ENCODE measurements at places on chromosomes 11 and 22.
A peak's percentile ranks its signal among the peaks of the same experiment; 100 is the strongest.

DNA sequence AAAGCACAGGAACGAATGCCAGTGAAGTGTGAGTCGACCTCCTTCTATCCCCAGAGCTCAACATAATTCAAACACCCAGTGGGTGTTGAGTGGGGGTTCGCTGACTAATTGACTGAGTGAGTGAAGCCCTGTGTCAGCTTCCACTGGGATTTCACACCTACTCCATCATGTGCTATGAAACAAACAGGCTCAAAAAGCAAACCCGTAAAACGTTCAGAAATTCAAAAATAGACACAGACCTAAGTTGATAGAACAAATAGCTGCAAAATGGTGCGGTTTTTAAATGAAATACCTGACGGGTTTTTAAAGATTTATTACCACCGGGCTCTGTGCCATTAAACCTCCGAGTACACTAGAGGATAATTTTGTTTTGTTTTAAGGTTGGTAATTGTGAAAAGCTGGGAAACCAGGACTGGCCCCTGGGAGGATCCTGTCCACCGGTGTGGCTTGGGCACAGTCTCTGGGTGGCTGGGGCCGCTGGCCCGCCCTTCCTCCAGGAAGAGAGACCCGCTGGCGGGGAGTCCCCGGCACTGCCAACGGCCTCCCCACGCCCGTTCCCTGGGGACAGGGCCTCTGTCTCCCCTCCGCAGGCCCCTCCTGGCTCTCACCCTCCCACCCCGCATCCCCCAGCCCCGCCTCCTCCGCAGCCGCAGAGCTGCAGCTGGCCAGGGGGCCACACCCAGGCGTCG, 13.6 kb downstream of the KCNJ5 start:
- DNase-seq: no peak

- DNase-seq: peak; percentile 20
Measured at GRCh38 chr22:28600546-28601143, 79.0 kb downstream of the TTC28 start.

DNA sequence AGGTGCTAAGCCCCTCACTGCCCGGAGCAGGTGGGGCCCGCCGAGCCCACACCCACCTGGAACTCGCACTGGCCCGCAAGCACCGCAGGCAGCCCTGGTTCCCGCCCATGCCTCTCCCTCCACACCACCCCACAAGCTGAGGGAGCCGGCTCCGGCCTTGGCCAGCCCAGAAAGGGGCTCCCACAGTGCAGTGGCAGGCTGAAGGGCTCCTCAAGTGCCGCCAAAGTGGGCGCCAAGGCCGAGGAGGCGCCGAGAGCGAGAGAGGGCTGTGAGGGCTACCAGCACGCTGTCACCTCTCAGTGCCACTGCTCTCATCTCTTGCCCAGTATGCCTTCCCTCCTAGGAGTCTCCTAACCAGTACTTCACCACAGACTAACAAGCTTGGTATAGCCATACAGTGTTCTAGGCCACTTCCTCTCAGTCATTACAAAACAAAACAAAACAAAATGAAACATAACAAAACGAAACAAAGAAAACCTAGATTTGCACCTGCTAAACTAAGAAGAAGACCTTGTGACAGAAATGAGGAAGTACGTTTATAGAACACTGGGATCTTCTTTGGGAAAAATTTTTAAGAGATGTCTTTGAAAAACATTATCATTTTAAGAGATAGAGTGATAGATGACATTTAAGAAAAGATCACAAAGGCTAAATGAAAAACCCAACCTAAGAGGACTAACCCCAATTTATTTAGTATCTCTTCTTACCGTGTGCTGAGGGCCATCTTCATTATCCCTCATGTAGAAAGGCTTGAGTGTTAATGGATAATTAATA, 47.7 kb upstream of the GAB2 start:
- DNase-seq: no peak

GRCh38 chr22:33451866-33452469, 393.8 kb upstream of the SYN3 start:
- DNase-seq: no peak

DNA sequence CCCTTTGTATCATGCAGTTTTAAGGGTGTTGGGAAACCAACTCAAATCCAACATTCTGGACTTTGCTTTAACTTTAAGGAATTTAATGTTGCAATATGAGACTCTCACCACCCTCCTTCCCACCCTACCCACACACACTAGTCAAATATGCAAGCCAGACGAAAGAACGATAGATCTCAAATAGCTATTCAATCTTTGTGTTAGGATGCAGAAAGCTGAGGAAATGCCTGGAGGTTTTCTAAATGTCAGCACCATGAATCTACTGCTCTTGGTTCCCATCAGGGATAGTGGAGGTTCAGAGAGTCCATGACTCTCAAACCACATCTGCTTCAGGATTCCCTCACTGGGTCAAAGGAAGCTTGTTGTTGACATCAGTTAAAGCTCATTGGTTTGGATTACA, 33.7 kb downstream of the EXPH5 start:
- no peak for DNase-seq

DNA sequence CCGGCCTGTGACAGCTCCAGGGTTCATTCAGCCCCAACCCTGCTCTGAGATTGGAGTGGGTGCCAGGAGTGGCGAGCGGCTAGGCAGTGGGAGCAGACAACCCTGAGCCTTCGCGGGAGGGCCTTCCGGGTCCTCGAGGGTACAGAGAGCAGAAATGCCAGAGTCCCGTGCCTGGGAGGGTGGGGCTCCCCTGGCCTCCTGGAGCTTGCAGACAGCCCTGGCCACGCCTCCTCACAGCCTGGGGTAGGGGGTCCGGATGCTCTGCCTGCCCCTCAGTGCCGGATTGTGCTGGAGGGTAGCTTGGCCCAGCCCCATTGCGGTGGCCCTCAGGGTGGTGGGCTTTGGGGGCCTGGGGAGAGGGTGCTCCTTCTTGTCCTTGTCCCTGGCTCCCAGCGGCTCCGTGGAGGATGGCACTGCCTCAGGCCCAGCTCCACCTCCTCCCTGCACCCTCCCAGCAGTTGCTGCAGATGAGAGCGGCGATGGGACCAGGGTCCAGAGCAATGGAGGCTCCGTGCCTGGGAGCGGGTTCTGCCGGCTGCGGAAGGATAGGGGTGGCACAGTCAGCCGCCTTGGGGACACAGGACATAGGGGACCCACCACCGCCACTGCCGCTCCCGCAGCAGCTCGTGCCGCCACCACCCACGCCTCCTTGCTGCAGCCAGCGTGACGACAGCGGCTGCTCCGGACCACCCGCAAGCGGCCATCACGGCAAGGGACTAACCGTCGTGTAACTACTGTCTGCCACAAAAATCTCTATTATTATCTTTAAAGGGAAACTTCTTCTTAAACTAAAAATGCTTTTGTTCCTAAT, 34.9 kb upstream of the OR10G7 start:
- DNase-seq: no peak

DNA sequence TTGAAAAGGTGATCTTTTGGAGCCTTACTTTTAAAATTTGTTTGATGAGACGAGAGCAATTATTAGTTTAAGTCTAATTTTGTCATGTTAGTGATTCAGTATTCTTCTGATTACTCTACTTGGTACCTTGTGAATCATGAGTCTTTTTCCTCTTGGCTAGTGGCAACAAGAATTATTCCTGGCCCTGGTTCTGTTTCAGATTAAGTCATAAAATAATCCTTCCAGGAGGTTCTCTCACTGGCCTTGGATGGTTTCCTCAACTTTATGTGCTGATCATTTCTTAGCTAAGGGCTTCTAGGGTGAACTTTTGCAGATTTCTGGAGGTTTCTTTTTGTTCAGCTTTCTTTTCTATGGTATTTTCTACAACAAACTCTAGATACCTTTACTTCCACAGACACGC, 741.8 kb upstream of the LUZP2 start:
- no peak for DNase-seq

- no peak for DNase-seq
Measured at GRCh38 chr22:48517039-48518030, 1310.3 kb downstream of the BRD1 start.

GRCh38 chr11:18259259-18259658, 6.8 kb upstream of the SAA1 start:
- DNase-seq: no peak

GRCh38 chr11:17915500-17916143, 97.2 kb downstream of the SERGEF start:
- DNase-seq: no peak

- no peak for DNase-seq
Measured at GRCh38 chr11:12186701-12187100, 76.3 kb downstream of the MICAL2 start.

- no peak for DNase-seq
Measured at GRCh38 chr11:111945198-111945597, 8.1 kb downstream of the DIXDC1 start.

DNA sequence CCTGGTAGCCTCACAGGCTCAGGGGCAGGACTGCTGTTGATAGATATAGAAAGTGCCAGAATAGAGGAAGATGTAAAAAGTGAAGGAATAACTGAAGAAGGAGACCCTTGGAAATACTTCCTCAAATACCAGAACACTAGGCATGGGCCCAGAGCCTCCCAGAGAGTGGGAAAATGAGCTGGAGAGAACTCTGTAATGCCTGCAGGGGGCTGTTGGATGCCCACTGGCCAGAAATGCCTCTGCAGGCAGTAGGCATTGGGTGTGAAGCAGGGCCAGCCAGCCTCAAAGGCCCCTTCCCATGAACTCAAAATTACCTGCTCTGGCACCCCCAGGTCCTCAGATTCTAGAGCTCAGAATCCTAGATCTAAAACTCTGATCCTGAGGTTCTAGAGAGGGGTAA, 15.1 kb downstream of the P2RY2 start:
- DNase-seq: no peak

- peak; percentile 30 for DNase-seq
Measured at GRCh38 chr22:44664149-44664548, 37.9 kb upstream of the PRR5 start.

DNA sequence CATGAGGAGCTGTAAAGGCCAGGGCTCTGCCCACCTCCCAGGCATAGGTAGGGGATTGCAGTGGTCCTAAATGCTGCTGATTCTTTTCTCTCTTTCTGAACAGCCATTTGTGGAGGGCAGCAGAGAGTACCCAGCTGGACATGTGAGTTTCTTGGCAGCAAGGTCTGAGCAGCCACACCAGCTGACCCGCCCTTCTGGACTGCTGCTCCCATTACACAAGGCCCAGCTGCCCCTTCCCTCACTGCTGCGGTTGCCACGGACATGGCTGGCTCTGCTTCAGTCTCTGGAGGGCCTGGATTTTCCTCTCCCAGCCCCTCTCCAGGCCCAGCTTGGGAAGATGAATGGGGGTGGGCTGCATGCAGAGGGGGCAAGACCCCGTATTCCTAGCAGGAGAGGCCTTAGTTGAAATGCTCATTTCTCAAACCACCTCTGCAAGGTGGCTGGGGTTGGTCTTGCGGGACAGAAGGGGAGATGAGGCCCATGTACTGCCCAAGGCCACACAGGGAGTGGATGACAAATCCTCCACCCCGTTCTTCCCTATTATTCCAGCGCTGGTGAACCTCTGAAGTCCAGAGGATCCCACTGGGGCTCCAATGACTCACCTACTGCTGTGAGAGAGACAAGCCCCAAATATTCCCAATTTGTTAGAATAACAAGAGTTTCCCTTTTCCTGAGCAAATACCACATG, 4.6 kb downstream of the LGALS12 start:
- no peak for DNase-seq

DNA sequence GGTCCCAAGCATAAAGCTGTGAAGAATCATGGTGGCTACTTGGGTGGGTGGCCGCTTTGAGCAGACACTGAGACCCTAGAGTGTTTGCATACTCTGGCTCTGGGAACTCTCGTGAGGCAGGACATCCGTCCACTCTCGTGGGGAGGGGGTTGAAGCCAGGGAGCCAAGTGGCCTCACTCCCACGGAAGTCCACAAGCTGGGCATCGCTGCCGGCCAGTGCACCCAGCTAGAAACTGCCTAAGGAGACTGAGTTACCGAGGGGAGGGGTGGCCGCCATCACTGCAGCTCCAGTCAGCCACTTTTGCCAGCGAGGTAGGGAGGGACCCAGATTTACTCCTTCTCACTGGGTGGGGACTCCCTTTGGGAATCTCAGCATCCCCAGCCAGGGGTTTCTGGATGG, 20.5 kb downstream of the MRGPRX2 start:
- no peak for DNase-seq

- no peak for DNase-seq
Measured at GRCh38 chr11:22471385-22471784, 133.2 kb downstream of the SLC17A6 start.

DNA sequence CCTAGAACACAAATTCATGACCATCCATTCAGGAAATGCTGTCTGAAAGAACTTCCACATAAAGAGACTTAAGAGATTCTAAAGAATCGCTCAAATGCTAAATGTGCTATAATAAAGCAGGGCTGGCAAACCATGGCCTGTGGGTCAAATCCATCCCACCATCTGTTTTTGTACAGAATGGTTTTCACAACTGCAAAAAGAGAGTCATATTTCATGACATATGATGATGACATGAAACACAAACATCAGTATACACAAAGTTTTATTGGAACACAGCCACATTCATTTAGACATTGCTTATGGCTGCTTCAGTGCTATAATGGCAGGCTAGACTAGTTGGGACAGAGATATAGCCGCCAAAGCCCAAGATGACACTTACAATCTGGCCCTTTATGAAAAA, 85.1 kb downstream of the RRAS2 start:
- no peak for DNase-seq

- DNase-seq: no peak
Measured at GRCh38 chr11:3902441-3902840, 47.0 kb downstream of the STIM1 start.

- DNase-seq: no peak
Measured at GRCh38 chr11:58285483-58286040, 17.5 kb upstream of the OR10W1 start.

DNA sequence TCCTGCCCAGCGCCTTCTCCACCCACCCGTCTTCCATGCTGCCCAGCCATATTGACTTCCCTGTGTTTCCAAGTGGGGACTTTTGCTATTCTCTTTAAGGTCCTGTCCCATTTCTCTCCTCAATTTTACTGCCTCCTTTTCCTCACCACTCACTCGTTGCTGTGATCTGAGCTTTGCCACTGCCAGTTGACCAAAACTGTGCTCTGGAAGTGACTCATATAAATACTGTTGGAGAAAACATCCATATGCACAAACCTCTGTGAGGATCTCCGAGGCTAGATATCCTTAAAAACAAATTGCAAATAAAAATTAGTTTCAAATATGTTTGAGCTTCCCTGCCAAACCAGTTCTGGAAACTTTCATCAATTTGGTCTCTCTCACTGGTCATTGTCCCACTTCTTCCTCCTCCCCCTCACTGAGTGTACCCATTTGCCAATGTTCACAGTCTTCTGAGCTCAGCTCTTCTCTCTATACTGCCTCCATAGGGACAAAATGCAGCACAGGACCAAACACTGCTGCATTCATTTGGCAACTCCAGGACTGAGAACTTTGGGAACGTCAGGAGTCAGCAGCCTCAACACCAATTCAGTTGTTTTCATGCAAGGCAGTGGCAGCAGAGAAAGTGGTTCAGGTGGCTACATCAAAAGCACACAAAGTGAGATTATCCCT, 34.0 kb upstream of the MMP13 start:
- DNase-seq: no peak

DNA sequence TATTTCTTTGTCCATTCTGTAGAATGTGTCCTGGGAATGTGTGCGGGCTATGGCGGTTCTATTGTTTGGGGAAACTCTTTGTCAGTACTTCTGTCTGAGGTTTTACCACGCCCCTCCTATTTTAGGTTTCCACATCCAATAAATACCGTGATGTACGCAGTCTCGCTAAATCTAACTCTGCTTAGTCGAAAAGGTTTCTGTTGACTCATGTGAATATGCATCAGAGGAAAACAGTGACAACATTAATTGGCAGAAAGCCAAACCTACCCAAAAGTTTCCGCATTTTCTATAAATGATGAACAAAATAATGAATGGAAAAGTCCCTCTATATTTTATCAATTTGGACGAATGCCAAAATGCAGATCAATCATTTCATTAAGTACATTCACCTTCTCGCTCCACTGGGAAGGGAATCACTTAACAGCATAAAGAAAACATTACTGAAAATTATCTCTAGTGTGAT, 143.4 kb downstream of the MAML2 start:
- DNase-seq: peak; percentile 68

GRCh38 chr11:112160091-112160848, 3.6 kb downstream of the IL18 start:
- DNase-seq: no peak
